ENCODE measurements at places on chromosomes 11 and 22. TPM values are rescaled to one million over a fixed set of nuclear protein-coding genes. Genes with fewer than 3 reads are reported as not detected.

DNA sequence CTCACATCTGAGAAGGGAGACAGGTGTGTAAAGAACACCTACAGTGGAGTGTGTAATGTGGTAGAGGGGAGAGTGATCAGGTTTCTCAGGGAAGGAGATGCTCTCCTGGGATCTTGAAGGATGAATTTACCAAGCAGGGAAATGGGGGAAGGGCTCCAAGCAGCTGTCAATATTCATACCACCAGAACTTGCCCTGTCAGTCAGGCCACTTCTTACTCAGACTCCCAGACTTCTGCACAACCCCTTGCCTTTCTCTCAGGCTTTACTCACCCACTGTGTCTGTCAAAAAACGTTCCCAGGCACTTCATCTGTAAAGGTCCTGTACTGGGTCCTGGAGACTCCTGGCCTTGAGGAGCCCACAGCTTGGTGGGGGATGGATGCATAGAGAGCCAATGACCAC is 14.0 kb upstream of the FCHSD2 start:
- no peak for DNase-seq

Gene NELL1
- 104 TPM for total RNA-seq

- no peak for DNase-seq
Measured at GRCh38 chr11:132131961-132132360, 761.5 kb downstream of the NTM start.

Gene ART1
- total RNA-seq = 0.16 TPM

DNA sequence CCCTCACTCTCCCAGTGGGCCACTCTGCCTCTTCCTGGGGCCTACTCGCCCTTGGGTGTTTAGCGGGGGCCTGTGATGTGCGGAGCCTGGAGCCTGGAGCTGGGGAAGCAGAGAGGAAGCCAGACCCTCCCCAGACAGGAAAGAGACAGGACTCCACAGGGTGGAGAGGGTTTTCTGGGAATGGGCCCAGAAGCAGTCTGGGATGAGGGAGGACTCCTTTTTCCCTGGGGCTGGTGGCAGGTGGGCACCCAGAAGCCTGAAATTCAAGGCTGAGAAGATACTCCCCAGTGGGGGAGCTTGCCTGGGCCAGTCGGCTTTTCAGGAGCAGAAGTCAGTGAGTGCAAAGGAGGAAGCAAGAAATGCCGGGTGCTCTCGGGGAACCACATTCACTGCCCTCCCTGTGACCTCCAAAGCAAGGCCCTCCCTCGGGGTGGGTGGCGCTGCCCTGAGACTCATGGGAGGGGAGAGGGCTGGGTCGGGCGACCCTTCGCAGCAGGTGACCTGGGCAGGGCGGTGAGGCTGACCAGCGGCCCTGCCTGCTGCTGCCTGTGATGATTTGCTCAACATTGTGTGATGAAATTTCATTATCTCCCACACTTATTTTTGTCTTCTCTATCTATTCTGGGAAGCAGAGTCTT is 1377.4 kb downstream of the BRD1 start:
- no peak for DNase-seq

DNA sequence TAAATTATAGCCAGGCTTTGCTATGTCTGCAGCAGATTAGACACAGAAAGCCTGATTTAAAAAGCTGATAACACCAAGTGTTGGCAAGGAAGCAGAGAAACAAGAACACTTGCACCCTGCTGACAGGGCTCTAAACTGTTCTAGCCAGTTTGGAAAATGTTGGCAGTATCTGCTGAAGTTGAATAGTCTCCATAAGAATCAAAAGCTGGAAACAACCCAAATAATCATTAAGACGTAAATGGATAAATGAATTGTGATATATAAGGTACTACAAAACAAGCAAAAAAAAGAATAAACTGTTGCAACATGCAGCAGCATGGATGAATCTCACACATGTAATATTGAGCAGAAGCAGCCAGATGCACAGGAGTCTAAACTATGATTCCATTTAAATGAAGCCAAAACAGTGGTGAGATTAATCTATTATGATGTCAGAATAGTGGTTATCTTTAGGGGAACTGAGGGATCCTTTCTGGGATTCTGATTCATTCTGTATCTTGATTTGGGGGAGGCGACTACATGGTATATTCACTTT is 40.4 kb upstream of the ADORA2A start:
- no peak for DNase-seq

GRCh38 chr11:92812841-92813240 is 156.6 kb upstream of the MTNR1B start:
- DNase-seq = no peak

DNA sequence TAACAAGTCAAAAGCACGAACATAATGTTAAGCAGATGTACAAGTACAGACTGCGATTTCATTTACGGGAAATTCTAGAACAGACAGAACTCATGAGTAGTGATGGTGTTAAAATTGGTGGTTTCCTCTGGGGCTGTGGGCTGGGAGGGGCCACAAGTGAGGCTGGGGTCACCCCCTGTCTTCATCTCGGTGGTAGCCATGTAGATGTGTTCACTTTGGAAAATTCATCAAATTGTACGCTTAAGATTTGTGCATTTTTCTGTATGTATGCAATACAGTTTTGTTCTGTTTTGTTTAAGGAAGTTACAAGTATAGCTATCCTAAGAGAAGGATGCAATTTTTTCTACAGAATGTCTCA is 504 bp upstream of the ASCC2 start:
- DNase-seq = no peak

Gene SLC25A45
- 0.31 TPM for total RNA-seq

DNA sequence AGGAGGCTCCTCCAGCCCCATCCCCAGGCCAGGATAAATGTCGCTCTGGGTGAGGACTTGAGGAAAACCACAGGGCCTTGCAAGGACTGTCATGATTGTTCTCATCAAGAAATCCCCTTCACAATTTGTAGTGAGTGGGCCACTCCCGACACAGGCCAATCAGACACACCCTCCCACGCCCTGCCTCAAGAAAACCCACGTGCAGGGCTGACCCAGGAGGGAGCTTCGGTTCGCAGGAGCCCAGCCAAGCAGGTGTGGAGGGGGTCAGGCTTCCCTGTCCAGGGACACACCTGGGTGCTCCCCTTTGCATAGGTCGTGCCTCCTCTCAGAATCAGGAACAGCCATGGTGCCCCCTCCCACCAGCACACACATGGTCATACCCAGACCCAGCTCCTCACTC is 43.2 kb downstream of the SHANK2 start:
- no peak for DNase-seq

Gene GLYAT
- total RNA-seq = 0.31 TPM

DNA sequence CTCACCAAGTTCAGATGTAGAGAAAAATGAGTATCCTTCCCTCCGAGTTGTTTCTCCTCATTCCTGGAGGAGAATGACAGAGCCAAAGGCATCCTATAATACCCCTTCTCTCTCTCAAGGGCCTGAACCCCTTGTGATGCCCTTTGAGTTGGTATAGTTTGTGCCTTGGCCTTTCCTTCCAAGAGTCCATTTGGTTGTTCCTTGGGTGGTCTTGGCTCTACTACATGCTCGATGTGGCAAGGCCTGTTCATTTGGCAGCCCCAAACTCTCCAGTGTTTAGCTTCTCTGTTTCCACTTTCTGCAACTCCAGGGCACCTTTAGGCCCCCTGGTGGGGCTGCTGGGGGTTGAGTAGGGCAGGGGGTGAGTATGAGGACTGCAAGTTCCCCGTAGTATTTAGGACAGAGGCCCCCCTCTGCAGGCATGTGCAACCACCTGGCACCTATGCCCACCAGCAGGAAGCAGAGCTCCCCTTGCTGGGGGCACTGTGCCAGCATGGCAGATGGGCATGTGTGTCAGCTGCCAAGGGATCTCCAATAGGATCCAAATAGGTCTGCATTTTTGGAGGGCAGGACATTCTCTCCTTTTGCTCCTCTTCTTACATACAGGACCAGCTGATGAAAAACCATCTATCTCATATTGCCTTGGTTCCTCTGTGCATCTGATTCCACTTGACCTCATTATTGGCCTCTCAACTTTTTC is 217.2 kb upstream of the CADM1 start:
- DNase-seq = no peak

Gene MS4A4A
- 4.4 TPM for total RNA-seq

Gene PLCB3
- 9.2 TPM for total RNA-seq

Gene MMP8
- 0.16 TPM for total RNA-seq

DNA sequence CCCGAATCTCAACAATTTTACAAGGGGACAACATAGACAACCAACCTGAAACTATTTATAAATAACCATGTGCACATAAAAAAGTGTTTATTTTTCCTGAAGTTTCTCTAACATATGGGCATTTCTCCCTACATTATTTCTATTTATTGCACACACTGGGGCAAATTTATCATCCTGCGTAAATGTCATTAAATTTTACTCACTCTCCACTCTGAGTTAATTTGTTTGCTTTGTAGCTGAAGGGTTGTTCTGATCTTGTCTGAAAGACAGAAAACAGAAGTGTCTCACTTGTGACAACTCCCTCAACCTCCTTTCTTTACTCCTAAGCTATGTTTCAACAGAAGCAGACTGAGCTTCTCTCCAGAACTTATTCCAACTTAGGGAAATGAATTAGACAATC is 194.2 kb downstream of the HIPK3 start:
- DNase-seq = no peak

DNA sequence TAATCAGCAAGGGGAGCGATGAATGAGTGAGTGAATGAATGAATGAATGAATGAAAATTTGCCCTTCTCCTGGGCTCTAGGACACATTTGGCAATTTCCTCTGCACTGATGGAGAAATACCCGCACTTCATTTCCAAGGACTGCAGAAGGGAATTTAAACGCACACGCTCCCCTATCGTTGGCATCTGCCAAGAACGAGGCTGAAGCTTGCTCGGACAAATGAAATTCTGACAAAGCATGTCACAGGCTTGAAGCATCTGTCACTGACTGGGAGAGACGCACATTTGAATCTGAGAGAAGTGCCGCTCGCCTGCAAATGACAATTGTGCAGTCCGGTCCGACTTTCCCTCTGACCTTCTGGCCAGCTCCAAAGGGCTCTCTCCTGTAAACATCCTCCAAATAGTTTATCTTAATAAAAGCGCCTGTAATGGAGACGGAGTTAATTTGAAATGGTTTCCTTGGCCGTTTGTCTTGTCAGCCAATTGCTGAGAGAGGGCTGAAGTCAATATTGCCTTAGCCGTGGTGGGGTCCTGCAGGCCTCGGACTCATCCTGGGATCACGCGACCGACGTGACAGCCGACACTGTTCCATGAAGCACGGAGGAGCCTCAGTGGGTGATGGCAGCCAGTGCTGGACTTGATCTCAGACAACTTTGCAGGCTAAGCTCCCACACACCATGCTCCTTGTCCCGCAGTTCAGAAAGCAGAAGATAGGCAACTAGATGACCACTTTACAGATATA is 260.7 kb downstream of the MN1 start:
- no peak for DNase-seq

DNA sequence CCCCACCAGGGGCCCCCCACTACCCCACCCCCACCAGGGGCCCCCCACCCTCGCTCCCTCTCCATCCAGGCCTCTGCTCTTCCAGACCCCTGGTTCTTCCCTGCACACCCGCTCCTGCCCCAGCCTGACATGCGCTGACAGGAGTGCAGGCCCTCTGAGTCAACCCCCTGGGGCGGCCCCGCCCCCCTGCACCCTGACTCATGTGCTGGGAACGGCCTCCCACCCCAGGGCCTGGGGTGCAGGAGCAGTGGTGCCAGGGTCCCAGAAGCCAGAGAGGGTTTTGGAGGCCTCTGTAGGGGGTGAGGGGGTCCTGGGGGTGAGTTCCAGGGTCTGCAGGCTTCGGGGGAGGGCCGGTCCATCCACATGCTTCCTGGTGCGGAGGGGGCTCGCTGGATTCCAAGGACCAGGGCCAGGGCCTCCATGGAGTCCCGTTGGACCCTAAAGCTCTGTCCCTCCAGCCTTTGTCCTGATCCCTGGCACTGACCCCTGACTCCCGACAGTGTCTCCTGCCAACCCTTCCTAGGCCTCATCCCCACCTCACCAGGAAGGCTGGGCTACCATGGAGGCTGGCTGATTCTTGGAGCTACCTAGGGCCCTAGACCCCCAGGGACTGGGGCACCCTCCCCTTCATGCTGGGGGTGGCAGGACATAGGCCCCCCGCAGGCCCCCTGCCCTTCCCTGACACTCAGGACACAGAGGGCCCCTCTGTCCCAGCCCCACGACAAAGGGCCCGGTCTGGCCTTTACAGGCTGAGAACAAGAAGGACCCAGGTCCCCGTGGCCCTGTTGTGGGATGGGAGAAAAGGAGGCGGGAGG is 583 bp upstream of the PKP3 start:
- no peak for DNase-seq

DNA sequence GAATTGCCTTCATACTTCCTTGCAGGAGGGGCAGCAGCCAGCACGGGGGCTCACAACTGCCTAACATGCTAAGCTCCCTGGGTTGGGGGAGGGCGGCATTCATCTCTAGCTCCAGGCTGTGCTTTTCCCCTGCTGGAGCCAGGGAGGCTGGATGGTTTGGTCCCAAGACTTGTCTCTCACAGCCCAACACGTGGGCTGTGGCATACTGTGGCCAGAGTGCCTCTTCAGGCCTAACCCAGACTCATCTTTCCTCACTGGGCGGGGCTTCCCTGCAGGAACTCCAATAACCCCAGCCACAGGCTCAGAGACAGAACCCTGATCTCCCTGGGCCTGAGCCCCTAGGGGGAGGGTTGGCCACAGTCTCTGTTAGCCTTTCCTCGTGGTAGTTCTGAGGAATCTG is 121.9 kb upstream of the PLET1 start:
- no peak for DNase-seq

DNA sequence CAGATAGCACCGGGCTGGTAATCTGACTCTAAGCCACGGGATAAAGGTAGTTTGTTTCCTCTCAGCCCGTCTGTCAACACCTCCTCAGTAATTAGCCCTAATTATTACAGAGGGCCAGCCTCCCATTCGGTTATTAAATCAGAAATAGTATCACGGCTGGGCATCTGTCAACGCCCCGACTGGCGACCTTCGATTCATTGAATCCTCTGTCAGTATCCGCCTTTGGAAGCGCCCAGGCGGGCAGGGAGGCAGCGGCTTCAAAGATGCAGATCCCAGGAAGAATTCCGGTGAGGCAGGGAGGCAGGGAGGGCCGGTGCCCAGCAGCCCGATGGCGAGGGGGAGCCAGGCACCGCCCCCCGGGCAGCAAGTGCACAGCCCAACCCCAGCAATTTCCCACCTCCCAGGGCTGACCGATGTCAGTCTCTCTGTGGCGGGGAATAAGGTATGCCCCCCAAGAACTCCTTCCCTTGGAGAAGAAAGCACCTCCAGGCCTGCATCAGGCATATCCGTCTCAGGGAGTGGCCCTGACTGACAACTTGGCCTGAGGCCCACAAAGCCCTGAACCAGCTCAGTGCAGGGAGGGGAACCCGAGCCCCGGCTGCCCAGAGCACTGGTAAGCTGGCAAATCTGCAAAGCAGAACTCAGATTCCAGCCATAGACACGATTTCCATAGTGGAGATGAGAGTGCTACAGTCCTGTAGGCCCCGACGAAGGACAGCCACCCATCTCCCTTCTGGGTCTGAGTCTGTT is 11.4 kb downstream of the GNB1L start:
- no peak for DNase-seq

Gene PNPLA5
- not detected for total RNA-seq

DNA sequence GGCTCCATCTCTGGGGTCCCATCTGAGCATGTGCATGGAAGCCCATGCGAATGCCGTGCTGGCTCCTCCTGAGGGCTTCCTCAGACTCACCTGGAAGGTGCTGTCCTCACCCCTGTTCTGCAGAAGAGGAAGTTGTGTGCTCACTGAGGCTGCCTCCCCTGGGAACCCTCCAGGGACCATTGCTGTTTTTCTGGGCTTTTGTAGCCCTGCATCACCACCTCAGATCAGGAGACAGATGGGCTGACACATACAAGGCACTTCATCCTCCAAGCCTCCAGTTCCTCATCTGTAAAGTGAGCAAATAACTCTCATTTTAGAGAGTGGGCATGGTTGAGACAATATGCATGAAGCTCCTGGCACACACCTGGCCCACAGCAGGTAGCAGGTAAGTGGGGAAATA is 12.1 kb upstream of the LRRC32 start:
- no peak for DNase-seq

Gene GAS2L1
- total RNA-seq = 7.3 TPM

- no peak for DNase-seq
Measured at GRCh38 chr11:23573429-23573828, 713.2 kb upstream of the CCDC179 start.

Measured in occipital lobe (tissue), 3 donors.